ENCODE measurements at places on chromosomes 16 and 17.
A peak's percentile ranks its signal among the peaks of the same experiment; 100 is the strongest.

DNA sequence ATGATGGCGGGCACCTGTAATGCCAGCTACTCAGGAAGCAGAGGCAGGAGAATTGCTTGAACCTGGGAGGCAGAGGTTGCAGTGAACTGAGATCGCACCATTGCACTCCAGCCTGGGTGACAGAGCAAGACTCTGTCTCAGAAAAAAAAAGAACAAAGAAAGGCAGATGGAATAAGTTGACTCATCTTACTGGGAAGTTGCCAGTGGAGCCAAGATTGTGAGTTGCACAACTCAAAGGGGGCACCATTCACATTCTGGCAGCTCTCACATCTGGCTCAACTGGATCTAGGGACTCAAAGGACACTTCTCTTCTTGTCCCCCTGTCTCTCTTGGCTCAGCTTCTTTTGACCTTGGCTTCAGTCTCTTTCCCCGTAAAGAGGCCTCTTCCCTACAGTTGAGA is 53.7 kb upstream of the ETV4 start:
- DNase-seq, result peak; percentile 36

DNA sequence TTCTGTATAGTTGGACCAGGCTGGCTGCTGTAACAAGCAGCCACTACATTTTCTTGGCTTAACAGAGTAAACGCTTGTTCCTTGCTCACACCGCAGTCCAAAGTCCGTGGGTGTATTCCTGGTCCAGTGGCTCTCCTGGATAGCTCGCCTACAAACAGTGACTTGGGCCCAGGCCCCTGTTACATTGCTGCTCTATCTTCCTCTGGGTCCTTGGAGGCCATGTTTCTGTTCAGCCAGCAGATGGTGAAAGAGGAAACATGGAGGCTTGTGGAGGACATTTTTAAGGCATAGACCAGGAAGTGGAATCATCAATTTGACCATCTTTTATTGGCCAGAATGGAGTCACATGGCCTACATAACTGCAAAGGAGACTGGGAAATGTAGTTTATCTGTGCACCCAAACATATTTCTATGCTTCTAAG is 55.1 kb downstream of the ATP2C2 start:
- DNase-seq, result no peak

DNA sequence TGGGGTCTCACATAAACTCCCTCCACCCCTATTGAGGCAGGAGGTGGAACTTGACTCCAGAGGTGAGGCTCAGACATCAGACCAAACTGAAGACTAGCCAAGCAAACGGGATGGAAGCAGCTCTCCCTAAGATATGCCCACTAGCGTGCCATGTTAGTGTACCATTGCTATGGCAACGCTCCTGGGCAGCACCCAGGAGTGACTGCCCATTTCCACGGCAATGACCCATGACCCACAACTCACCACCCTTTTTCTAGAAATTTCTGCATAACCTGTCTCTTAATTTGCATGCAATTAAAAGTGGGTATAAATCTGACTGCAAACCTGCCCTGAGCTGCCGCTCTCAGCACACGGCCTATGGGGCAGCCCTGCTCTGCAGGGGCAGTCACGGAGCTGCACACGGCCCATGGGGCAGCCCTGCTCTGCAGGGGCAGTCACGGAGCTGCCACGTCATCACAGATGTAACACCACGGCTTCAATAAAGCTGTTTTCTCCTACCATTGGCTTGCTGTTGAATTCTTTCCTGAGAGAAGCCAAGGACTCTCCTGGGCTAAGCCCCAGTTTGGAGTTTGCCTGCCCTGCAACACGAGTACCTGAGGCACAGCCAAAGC is 164.3 kb downstream of the RBFOX3 start:
- DNase-seq, result no peak

DNA sequence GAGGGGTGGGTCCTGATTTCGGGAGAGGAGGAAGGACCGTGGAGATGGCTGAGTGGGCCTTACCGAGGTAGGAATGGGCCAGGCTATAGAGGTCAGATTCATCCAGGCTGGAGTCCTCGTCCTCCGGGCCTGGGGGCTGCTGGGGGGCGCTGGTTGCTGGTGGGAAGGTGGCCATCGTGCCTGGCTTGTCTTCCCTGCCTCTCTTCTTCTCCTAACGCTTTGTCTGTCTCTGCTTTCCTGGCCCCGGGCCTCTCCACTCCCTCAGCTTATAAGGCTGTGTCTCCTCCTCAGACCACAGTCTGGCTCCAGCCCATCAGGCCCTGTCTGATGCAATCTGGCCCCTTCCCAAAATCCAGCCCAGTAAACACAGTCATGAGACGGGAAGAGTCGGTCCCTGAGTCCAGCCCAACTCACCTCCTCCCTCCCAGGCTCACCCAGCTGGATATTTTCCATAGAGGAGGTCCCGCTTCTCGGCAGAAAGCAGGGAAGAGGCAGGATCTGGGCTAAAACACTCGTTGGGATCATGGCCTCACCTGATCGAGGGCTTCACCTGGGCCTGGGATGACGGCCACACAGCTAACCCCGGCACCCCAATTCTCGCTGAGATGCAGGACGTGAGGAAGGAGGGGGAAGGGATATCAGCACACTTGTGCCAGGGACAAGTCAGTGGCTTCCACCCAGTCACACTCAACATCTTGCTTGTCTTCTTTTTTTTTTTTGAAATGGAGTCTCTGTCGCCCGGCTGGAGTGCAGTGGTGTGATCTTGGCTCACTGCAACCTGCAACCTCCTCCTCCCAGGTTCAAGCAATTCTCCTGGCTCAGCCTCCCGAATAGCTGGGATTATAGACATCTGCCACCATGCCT is at the start of gene NUPR1:
Gene NUPR1 (minus strand): TSS at position 242 of the 864 bp plus-strand sequence. CDS start 67 bp downstream, at position 175.
- peak; percentile 85 for DNase-seq

GRCh38 chr17:79951361-79952264 is 84.1 kb downstream of the TBC1D16 start:
- peak; percentile 56 for DNase-seq
